ENCODE measurements at places on chromosomes 16 and 17.

- no peak for DNase-seq
Observed at GRCh38 chr16:69119536-69119935, 12.9 kb downstream of the CHTF8 start.

- no peak for DNase-seq
Observed at GRCh38 chr17:28935744-28936460, 15.4 kb downstream of the PHF12 start.

- DNase-seq, result no peak
Observed at GRCh38 chr17:37713624-37714023, 31.2 kb downstream of the HNF1B start.

GRCh38 chr16:56109994-56110393 lies 81.3 kb upstream of the GNAO1 start:
- DNase-seq, result no peak

GRCh38 chr16:20849589-20850390 lies 43.5 kb downstream of the REXO5 start:
- DNase-seq, result peak; percentile 51

GRCh38 chr17:6069539-6070429 lies at the start of gene WSCD1:
Gene WSCD1, plus strand, starts transcription at chr17:6070379. Its CDS starts 10,280 bp downstream, at chr17:6080659.
- DNase-seq, result no peak

DNA sequence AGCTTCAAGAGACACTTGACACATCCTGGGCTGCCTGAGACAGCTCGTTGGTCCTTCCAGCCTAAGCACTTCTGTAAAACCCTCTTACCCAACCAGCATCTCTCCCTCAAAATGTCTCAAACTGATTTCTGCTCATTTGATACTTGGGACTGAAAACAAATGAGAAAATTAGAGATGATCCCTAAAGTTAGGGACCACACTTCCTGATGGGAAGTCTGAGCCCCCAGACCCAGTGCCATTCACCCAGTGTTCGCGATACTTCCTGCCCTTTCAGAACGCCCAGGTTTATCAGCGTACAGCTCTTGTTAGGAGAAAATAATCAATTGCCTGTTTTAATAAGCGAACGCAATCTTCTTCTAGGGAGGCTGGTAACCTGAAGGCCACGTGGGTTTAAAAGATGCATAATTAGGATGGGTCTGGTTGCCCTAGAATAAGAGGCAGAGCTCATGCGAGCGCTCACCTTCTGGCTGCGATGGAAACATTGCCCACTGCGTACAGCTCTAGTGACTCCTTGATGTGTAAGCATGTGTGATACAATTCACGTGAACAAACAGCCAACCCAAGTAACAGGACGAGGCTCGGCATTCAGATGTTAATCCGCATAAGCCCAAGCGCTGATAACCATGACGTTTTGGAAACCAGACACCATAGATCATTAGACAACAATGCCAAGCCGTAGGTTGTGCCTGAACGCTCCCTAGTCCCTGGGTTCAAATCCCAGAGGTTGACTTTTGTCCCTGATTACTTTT lies 213.1 kb downstream of the FOXL1 start:
- no peak for DNase-seq

- DNase-seq, result no peak
Observed at GRCh38 chr17:20197272-20197926, 188.2 kb downstream of the SPECC1 start.

DNA sequence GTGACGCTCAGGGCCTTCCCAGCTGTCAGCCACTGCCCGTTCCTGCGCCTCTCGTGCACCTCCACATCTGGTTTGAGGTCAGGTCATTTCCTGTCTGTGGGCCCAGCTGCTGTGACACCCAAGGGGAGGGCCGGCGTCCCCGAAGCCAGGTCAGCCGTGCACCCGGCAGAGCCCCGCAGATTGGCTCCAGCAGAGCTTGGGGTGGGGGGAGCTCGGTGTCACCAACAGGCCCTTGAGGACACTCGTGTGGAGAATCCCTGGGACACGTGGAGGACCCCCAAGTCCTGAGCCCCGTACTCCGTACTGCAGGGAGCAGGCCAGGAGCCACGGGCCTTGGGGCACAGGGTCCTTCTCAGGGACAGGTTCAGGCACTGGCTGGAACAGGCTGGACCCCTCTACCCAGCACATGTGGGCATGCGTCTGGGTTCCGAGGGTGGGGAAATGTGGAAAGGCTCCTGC lies 4.8 kb downstream of the SPATA2L start:
- no peak for DNase-seq

- DNase-seq, result no peak
Observed at GRCh38 chr17:17751489-17752088, 70.3 kb downstream of the RAI1 start.

DNA sequence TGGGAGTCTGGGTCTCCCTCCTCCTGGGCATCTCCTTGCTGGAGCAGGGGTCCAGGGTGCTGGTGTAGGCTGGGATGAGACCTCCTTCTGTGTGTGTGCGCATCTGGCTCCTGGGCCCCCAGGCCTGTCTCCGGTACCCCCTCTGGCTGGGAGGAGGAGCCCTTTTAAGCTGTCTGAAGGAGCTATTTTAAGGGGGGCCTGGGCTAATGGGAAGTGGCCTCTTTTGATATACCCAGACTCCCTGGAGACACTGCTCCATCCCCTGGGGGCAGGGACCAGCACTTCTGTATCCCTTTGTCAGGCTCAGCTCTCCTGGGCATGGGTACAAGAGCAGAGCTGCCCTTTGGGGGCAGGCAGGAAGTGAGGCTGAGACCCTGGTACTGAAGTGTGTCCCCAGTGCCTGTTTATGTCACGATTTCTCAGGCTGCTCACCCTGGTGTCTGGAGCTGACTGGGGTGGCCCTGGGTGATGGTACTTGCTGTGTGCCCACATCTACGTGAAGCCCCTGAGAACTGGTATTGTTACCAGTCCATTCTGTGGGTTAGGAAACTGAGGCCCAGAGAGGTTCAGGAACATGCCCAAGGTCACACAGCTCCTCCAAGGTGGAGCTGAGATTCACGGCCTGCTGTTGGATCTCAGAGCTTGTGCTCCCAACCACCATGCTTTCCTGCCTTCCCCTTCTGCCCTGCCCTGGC lies 6.5 kb downstream of the ADCY7 start:
- DNase-seq, result no peak

GRCh38 chr17:36926226-36926625 lies 11.0 kb upstream of the LHX1 start:
- no peak for DNase-seq

GRCh38 chr17:81302861-81303333 lies 7.8 kb upstream of the SLC38A10 start:
- no peak for DNase-seq

DNA sequence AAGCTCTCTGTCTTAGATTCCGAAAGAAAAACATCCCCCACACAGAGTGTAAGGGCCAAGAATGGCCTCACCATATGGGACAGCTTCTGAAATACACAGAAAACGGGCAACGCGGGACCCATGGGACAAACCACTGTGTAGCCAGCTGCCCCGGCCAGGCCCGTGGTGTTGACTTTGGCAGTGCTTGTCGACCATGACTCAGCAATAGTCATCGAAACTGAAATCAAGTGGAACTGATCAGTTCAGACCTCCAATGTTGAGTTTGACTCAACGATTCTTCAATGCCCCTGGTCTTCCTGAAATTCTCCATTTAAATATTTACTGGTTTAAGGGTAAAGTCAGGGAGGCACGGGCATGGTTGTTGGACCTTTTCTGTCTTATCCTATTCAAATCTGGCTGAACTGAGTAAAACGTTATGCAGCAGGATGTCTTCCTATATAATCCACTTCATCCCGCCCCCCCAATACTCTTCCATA lies 27.5 kb downstream of the ZFHX3 start:
- peak; percentile 64 for DNase-seq

- no peak for DNase-seq
Observed at GRCh38 chr17:41919165-41919817, 540 bp upstream of the ACLY start.

DNA sequence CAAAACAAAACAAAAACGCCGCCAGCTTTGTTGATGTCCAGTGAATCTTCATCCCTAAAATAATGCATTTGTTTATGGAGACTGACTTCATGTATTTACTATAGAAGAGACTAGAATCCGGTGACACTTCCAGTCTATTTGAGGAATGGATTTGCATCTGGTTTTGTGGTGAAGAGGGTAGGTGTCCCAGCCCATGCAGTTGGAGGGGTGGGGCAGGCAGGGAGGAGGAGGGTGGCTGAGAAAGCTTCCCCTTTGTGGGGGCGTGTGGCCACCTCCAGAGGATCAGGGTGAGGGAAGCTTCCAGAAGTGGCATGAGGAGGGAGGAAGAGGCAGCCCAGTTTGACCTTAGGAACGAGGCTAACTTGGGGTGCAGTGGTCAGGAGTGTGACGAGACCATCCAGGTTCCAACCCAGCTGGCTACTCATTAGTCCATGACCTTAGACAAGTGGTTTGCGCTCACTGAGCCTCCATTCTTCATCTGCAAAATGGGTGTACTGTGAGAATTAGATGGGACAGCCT lies 69.5 kb downstream of the CMIP start:
- DNase-seq, result no peak

DNA sequence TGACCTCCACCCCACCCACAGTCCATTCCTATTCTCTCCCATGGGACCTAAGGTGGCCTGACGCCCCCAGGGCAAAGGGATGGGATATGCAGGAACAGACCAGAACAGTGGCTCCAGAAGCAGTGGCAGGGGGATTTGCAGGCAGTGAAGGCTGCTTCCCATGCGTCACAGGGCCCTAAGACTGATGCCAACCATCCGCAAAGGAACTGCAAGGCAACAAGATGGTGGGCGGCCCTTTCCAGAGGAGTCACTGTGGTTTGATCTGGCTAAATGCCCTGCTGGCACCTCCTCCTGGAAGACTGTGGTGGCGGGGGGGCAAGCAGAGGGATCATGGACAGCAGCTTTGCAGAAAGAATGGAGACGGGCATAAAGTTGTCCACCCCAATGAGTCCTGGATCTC lies 4.4 kb upstream of the SLC39A11 start:
- DNase-seq, result no peak

- DNase-seq, result no peak
Observed at GRCh38 chr16:11439790-11440656, 94.8 kb downstream of the RMI2 start.

DNA sequence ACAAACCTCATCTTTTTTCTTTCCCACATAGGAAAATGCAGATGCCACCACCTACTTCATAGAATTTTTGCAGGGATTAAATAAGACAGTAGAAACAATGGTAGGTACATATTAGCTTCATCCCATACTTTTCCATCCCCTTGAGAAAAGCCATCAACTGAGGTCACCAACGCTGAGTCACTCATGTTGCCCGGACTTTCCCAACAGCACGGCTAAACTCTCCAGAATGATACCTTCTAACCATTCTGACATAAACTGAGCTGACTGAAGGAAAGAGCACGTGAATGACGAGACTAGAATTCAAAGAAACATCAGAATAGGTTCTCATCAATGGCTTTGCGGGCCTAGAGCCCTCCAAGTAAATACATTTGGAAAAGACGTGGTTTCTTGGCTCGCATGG lies 146.0 kb upstream of the RCVRN start:
- DNase-seq, result peak; percentile 23

DNA sequence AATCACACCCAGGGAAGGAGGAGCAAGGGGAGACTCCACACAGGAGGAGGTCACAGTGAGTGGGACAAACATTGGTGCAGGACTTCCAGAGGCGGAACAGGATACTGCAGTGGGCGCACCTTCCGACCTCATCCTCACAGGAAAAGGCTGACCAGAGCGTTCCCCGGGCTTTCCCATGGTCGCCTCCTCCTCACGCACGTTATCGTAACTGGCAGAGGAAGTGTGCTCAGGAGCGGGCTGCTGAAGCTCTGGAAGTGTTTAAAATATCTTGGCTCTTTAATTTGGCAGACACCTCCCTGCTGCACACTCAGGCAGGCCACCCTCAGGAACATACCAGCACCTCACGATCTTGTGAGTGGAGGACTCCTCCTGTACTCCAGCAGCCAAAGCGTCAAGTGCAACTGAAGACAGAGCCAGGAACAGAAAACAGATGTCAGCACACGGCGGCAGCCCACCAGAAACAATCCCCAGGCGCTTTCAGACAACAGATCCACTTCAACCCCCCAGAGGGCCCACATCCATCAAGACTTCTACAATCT lies 17.5 kb downstream of the FANCA start:
- no peak for DNase-seq

DNA sequence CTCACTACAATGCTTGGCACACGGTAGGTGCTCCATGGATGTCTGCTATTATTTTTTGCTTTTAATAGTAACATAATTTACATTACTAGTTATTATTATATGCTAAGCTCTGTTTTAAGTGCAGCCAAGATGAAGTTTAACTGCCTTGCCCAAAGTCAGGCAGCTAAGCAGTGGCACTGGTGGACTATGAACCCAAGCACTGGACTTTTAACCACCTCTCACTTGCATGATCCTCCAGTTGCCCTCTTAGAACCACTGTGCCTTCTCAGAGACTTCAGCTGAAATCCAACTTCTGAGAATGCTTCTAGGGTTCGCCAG lies 1.5 kb upstream of the ZNF207 start:
- DNase-seq, result no peak

DNA sequence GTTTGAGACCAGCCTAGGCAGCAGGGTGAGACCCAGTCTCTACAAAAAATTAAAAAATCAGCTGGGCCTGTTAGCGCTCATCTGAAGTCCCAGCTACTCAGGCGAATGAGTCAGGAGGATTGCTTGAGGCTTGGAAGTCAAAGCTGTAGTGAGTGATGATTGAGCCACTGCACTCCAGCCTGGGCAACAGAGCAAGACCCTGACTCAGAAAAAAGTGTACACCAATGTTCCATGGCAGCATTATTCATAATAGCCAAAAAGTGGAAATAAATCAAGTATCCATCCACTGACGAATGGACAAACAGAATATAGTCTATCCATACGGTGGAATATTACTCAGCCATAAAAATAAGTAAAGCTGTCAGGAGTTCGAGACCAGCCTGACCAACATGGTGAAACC lies 2.6 kb downstream of the NMRAL1 start:
- DNase-seq, result no peak

GRCh38 chr17:79700592-79700991 lies 30.2 kb upstream of the ENPP7 start:
- DNase-seq, result no peak

DNA sequence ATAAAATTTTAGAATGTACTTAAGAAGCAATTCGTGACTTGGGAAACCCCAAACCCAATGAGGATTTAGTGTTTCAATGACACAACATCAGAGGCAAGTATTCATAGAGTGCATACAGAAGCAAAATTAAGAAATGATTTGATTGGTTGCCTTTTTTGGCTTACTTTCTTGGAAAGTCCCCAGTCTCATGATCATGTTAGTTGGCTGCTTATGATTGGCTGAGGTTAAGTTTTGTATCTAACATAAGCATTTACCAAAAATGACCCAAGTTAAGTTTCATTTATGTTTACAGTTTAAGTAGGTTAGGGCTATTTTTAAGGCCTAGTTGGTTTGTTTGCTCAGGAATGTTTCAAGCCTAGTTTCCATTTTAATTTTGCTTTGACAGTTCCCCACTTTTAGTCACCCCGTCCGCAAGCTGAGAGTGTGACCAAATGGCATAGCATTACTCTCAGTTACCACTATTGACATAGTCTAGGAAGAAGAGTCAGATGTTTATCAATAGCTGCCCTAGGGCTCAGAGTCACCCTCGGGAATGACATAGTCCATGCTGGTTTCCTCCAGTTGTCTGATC lies 36.2 kb downstream of the DGKE start:
- no peak for DNase-seq

Measured in T1000 (cell line).